ENCODE measurements at places on chromosomes 2 and 18.

GRCh38 chr18:55244546-55244945 is 285.3 kb upstream of the CCDC68 start:
- DNase-seq = no peak

DNA sequence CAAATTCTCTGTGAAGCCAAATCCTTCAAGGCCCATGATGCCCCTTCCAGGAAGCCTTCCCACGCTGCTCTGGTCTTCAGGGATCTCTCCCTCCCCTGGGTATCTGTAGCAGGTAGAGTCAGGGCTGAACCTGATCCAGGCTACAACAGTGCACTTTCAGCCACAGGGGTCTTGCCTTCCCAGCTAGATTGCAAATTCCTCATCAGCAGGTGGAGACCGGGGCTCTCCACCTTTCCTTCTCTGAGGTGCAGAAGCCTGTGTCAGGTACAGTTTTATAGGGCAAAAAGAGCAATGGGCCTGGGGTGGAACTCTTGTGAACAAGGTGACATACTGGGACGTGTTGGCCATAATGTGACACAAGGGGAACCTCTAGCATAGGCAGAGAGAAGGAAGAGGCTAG is 312.9 kb downstream of the MYCN start:
- no peak for DNase-seq

GRCh38 chr2:129925381-129925780 is 54.1 kb upstream of the RAB6C start:
- no peak for DNase-seq

DNA sequence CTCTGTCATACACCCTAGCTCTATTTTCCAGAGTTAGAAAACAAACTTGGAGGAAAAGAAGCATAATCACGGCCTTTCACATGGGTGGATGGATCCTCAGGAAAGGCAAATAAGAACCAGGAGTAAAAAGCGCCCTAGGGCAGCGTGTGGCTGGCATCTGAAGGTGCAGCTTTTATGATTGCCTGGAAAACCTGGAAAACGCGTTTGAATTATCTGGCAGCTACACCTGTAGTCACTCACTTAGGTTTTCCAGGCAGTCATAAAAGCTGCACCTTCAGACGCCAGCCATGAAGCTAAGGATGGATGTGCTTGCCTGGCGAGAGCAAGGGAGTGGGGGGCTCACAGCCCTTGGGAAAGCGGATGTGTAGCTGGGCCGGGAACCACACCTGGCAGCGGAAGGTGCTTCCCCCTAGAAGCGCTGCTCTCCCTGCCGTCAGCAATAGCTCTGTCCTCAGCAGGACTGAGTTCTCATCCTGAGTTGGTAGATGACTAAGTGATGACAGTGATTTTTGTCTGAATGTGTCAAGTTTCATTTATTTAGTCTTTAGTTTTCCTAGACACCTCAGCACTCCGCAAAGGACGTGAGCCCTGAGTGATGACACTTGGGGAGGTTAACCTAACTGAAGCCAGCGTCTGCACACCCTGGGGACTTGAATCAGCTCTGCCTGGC is 82.0 kb downstream of the DCDC2C start:
- DNase-seq = no peak

DNA sequence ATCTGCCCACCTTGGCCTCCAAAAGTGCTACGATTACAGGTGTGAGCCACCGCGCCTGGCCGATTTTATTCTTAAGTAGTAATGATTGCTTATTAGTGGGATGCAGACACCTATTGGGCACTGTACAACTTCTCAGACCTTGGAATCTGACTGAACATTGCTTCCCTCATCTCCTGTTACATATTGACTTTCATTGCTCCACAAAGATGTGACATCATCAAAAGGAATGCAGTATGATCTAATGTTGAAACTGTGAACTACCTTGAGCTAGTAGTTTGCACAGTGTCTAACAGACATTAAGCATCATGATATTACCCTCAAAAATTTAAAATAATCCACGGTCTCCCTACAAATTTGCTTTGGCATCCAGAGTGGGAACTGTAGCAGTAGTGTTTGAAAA is 109.8 kb upstream of the SIX2 start:
- DNase-seq = no peak

DNA sequence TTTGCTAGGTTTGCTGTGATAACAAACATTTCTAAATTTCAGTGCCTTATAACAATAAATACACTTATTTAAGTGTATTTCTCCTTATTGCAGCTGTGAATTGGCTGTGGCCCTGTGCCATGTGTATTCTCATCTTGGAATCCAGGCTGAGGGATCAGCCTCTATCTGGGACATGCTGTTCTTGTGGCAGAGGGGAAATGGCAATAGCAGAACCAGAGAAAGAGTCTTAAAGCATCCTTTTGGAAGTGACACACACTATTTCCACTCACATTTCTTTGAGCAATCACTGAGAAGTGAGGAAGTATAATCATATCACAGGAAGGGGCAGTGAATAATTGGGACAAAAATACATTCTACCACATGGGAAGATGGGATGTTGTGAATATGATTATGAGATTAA is 66.2 kb upstream of the PROKR1 start:
- DNase-seq = no peak

DNA sequence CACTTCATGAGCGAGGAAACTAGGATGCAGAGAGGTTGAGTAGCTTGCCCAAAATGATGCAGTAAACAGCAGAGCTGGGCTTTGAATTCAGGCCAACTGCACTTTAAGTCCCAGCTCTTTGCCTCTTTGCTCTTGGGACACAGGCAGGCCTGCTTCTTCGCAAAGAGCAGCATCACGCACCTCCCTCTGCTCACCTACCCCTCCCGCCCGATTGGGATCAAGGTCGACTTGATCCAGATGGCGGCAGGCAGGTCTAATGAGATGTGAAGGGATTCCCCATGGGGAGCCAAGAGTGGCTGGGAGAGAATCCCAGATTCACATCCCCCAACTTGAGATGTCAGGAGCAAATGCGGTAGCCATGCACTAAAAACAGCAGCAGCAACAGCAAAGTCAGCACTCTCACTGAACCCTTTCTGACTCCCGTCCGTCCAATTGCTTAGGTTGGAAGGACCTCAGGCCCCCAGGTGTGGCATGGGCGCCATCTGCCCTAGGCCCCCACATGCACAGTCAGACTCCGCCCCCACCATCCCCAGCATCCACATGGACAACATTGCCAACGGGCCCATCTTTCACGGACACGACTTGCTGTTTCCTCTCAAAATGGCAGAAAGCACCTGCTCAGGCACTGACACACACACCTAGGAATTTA is 84.3 kb upstream of the MAP4K4 start:
- DNase-seq = no peak

All from neuronal stem cell (in vitro differentiated cells).